ENCODE measurements at places on chromosomes 3 and 15. TPM values are rescaled to one million over a fixed set of nuclear protein-coding genes. Genes with fewer than 3 reads are reported as not detected.

GRCh38 chr15:74141591-74141990, 11.2 kb downstream of the ISLR2 start:
- DNase-seq = no peak

- DNase-seq = no peak
These were observed 109.7 kb upstream of the SLC7A14 start for GRCh38 chr3:170695486-170696064.

DNA sequence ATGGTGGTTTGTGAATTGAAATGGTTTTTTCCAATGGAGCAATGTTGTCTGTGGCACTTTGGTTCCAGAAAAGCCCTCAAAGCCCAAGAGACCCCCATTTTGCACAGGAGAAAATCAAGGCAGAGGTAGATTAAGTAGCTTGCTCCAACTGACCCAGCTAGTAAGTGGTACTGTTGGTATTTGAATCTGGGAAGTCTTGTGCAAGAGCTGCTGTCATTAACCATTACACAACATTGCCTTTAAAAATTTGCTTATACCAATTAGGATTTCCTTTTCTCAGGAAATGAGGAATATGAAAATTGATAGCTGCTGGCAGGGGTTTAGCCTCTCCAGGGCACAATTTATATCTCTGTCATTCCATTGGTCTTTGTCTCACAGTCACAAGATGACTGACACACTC, 102.4 kb upstream of the UBE3A start:
- no peak for DNase-seq

GRCh38 chr3:37627951-37628620, 233.6 kb upstream of the CTDSPL start:
- DNase-seq = no peak

DNA sequence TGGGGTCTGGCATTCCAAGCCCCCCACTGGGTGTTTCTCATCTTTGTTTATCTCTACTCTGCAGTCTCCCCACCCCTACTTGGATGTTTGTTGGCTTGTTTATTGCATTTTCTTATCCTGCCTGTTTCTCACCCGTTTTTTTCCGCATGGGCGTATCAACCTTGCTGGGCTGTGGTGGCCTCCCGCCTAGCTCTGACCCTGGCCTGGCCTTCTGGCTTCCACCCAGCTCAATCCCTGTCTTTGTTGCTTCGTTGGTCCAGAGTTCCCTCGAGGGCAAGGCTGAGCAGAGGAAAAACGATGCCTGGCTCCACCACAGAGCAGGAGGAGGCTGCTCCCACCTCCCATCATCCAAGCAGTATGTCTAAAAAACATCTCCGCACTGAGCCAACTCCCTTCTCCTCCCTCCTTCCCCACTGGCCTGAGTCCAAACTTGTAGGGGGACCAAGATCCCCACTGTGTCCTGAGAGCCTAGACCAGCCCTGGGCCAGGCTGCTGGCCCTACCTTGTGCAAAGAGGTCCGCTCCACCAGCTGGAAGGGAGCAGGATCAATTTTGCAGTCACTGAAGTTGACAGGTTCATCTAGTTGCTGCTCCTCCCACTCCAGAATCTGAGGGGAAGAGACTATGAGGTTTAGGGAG, 9.8 kb downstream of the CLCN2 start:
- DNase-seq = no peak

- no peak for DNase-seq
These were observed 232.8 kb downstream of the AGBL1 start for GRCh38 chr15:86312486-86312885.

GRCh38 chr15:30046430-30046829, 36.3 kb upstream of the GOLGA8J start:
- no peak for DNase-seq

DNA sequence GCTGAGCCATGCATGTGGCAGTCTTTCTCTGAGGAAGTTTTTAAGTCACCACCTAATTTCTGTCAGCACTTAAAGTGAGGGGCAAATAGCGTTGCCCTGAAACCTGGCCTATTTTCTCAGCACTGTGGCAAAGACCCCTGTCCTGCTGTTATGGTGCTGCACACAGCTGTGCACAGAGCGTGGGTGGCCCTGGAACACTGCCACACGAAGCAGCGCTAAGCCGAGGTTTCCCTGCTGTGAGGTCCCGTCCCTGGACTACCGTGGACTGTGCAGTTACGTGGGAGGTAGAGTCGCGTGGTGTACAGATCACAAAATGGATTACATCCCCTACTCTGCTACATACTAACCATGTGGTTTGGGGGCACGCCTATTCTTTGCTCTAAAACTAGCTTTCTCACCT, 101.6 kb upstream of the NR2E3 start:
- no peak for DNase-seq

- DNase-seq = no peak
These were observed 18.4 kb downstream of the MESP1 start for GRCh38 chr15:89732451-89733172.

ARGFX gene
- not detected for total RNA-seq

DNA sequence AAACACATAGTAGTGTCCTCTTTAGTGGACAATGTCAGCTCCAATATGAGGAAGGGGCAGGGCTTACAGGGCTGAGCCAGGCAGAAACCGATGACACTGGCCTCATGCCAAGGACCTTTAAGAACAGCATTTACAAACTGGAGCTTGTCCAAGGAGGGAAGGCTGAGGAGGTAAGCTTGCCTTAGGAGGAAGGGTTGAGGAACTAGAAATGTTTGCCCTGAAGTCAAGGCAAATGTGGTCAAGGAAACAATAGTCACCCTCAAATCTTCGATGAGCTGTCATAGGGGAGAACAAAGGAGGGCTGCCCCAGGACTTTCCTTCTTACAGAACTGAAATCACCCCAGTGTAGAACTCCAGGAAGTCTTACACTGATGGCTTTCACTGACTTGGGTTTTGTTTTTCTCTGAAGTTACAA, 136.4 kb downstream of the LIPC start:
- DNase-seq = no peak

FBXO40 gene
- total RNA-seq = under 0.01 TPM

DNA sequence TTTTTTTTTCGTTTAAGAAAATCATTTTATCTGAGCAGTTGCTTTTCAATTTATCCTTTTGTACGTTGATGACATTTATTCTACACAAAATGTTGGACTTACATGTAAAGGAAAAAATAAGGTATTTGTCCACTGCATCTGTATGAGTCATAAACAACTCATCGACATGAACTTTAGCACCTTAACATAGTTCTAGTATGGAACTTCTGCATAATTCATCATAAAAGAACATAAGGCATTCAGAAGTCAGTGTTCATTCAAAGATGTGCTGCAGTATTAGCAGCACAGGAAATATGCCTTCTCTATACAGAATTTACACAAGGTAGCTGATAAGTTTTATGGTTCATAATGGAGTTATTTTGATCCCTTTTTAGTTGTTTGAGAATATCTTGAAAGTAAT, 801.6 kb downstream of the CADM2 start:
- DNase-seq = no peak

- no peak for DNase-seq
These were observed 36.7 kb downstream of the SRP14 start for GRCh38 chr15:40002295-40002694.

HDDC3 gene
- 20.0 TPM for total RNA-seq

PAQR5 gene
- total RNA-seq = 6.4 TPM

GRCh38 chr3:185825006-185825638, at the start of gene IGF2BP2:
Gene IGF2BP2, minus strand, starts transcription at chr3:185825042. Its CDS starts 82 bp downstream, at chr3:185824960.
- DNase-seq = no peak

Data from kidney epithelial cell (primary cell).